PC-3 (cell line): ENCODE measurements at places on chromosomes 2 and 18.

GRCh38 chr2:120177001-120177621 is 46.1 kb downstream of the TMEM185B start:
- no peak for DNase-seq

- DNase-seq: no peak
These were observed 32.7 kb downstream of the ABI2 start for GRCh38 chr2:203360833-203361430.

GRCh38 chr18:75204269-75204731 is 4.6 kb downstream of the PTGR3 start:
- DNase-seq: no peak

DNA sequence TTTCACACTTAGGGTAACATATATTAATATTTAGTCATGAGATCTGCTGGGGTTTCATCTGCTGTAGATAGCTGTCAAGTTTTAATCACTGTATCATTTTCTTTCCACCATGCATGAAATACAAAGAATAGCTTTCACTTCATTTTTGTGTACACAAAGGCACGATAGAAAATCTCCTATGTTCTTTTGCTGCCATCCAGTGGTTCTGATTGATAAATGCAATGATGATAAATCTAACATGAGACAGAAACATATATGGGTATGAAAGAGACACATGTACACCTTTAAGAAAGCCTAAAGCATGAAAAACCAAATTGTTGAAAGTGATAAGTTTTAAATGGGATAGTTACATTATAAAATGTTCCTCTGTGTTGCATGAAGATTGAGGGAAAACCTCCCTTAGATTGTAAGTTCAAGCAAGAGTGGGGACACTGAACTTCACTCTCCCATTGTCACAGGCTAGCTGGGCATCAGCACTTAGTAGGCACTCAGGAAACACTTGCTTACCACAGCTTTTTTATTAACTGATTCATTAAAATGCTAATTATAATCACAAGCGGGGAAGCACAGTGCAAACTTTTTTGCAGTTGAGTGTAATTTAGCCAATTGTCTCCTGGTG is 31.2 kb downstream of the C1D start:
- DNase-seq: peak; percentile 85

DNA sequence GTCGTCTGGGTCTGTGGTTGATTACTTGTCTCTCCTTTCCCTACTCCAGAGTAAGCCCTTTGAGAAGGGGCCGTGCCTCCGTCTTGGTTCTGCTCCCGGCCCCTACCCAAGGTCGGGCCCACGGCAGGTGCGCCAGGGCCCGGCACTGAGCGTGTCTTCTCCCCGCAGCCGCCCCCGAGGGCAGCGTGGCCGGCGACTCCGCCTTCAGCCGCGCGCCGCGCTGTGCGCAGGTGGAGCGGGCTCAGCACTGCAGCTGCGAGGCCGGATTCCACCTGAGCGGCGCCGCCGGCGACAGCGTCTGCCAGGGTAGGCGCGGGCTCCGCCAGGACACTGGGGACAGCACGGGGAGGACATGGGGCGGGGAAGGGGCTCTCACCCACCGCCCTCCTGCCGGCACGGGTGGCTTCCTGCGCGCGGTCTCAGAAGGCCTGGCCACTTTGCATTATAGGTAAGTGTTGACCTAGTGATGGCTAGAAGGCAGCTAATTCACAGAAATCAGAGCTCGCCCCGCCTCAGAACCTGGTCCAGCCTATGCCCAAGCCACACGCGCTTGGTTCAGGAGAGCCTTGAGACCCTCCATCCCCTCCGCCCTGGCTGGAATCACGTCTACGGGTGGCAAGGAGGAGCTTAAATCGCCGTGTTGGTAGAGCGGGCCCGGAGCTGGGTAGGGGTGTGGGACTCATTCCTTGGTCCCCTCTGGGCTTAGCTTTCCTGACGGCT is 43.5 kb downstream of the FBLN7 start:
- no peak for DNase-seq

DNA sequence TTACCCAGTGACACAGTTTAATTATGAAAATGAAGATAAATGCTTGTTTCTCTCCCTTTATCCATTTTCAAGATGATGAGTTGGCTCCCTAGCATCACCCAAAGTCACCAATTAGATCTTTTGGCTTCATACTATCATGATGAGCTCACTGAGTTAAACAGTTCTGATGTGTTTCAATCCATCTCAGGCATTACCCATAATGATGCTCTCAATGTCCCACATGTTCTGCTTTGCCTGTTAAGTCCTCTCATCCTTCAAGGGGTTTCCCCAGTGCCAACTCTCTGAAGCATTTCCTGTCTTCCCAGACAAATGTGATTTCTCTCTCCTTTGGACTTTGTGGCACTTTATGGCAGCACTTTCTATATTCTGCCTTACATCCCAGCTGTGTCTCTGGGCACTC is 92.6 kb downstream of the EPB41L3 start:
- DNase-seq: no peak

DNA sequence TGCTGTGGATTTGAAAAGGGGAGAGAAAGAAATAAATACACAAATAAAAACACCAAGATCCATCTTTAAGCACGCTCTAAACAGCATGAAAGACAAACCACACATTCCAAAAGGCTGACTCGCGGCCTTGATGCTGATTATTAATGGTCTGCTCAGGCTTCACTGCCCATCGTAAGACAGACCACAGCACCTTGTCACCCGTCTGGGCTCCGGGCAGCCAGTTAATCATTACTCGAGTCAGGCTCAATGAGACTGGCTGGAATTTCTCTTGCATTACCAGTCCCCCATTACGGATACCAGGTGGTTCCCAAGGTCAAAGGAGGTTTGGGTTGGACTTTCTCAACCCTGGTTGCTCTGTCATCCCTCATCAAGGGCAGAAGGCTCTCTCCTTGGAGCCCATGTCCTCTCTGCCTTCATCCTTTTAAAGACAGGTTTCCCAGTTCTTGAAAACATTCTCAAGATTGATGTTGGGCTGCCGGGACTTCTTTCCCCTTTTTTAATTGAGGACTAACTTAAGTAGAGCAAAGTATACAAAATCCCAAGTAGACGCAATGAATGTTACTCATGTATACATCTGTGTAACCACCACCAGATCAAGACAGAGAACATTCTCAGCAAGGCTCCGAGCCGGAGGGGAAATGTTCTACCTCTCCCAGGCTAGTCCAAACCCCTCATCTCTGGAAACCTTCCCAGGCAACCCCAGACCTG is 8.1 kb downstream of the SMAD7 start:
- peak; percentile 83 for DNase-seq

- DNase-seq: no peak
These were observed 181.0 kb upstream of the SALL3 start for GRCh38 chr18:78798402-78799175.

DNA sequence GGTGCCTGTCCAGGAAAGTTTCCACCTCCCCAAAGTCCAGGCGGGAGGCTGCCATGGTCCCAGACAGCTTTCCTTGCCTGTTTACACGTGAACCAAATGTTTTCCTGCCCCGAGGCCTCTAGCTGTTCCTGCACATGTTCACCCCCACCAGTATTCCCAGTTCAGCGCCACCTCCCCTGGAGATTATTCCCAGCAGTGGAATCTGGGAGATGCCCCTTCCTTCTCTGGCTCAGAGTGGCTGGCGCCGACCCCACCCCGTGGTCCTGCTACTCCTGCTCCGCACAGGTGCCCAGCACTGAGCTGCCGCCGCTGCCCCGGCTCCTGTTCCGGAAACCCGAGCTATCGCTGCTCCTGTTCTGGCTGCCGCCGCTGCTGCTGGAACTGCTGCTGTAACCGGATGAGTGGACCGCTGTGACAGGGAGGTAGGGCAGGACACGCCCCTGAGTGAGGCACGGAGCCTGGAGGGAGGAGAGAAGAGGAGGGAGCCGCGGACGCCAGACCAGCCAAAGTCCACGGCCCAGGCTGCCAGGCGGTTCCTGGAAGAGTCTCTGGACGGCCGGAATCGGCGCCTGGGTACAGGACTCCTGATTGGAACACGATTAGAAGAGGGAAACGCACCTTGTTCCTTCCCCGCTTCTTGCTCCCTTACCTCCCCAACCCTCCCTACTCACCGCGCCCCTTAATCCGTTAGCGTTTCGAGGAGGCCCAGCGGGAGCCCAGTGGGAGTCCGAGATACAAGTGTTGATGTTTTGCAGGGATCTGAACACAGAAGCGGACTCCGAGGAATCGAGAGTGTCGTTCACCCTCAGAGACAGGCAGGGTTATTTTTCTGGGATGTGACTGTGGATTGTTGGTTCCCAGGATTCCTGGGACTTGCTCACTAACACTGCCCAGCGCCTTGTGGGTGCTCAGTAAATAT is at the start of gene PDE11A:
Gene PDE11A, minus strand, starts transcription at position 395 of the 919 bp plus-strand sequence. Its CDS starts 340 bp downstream, at position 55.
- peak; percentile 88 for DNase-seq

- peak; percentile 31 for DNase-seq
These were observed 90.9 kb downstream of the ACVR1 start for GRCh38 chr2:157785200-157785599.

DNA sequence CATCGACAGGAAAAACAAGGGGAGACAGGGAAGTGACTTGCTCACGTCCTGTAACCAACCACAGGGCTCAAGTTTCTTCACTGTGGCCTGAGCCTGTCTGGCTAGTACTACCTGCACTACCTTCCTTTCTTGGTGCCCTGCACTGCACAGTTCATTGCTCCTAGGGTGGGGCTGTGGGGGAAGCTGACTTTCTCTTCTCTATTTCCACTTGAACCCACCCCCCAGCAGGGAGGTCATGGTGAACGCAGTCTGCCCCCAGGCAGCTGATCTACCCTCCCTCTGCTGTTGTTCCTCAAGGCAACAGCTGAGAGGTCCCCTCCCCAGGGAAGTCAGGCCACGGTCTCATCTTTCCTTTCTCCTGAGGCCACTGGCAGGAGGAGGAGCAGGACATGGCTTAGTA is 532.1 kb downstream of the SOX11 start:
- DNase-seq: no peak

- DNase-seq: peak; percentile 10
These were observed 79.6 kb downstream of the MSTN start for GRCh38 chr2:189982780-189983394.
